ENCODE measurements at places on chromosomes 5 and 9.

DNA sequence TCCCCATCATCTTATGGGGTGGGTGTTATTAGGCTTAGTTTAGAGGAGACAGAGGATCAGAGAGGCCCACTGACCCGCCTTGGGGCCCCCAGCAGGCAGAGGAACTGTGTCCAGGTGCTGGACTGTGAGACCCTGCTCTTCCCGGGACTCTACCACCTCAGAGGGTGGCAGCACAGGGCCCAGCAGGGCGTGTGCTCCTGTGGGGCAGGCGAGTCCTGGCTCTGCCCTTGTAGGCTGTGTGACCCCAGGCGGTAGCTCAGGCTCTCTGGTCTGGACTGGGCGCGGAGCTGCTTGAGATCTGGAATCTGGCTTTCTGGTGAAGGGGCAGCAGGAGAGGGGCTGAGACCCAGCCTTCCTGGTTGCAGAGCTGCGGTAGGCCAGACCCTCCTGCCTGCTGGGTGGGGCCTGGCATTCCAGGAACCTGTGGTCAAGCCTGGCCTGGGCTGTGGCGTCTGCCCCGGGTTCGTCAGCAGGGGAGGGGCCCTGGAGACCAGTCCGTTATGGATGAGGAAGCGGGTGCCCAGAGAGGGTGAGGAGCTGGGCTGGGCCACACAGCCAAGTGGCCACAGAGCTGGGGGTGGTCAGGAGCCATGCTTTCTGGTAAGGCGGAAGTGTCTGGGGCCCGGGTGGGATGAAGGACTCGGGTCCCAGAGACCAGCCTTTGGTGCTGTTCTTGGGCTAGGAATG is 46.5 kb downstream of the RXRA start:
- DNase-seq = no peak

- no peak for DNase-seq
These were observed 62.1 kb downstream of the SPRY4 start for GRCh38 chr5:142262683-142263082.

GRCh38 chr9:107049046-107049802 is 186.3 kb downstream of the ZNF462 start:
- no peak for DNase-seq

GRCh38 chr5:77957-78804 is 13.8 kb upstream of the PLEKHG4B start:
- DNase-seq = no peak

GRCh38 chr5:123107343-123108244 is 18.6 kb downstream of the PRDM6 start:
- DNase-seq = no peak

- no peak for DNase-seq
These were observed 15.6 kb downstream of the FCN2 start for GRCh38 chr9:134895908-134896833.

DNA sequence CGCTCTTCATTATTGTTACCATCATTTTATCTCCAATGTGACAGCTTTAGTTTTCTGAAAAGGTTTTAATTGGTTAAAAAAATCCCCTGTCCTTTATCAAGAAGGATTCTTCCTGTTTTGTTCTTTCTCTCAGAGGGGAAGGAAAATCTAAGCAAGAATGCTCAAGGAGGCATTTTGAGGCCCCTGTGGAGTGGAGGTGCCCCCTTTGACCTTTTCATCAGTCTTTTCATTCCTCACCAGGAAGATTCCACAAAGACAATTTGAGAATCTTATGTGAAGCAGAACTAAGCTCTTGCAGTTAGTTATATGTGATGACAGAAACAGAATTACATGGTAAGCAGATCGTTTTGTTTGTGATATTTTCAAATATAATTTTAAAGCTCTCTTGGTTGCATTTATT is 489.6 kb downstream of the MAN2A1 start:
- DNase-seq = no peak

DNA sequence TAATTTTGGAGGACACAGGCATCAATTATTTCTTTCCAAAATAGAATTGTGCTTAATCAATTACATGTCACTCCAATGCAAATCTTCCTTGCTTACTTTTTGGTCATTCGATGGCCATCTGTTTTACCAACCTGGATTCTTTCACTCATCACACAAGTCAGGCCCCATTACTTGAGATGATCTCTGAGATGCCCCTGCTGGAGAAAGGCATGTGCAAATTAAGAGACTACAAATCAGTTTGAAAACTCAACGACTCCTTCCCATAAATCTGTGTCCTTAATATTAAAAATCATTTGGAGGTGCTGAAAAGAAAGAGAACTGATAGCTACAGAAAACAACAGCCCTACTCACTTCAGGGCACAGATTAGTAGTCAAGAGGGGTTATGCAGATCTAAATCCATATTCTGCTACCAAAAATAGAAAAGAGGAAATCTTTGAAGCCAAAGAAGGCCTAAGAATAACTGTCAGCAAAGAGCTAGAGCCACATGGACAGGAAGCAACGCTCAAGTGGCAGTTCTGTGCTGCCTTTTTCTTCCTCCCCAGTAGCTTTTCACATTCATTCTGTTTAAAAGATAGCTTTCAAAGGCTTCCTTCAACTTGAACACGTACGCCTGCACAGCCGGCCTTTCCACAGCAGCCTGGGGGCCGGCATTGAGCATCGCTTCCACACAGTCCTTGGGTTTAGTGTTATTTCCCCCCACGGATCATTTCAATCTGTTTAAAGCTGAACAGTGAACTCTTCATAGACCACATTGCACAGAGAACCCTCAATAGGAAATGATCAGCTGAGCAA is 79.3 kb upstream of the MAP3K1 start:
- DNase-seq = peak; percentile 82

- no peak for DNase-seq
These were observed 33.2 kb upstream of the GRAMD2B start for GRCh38 chr5:126390051-126390450.

- no peak for DNase-seq
These were observed 3.5 kb downstream of the TXNDC8 start for GRCh38 chr9:110334183-110334582.

- no peak for DNase-seq
These were observed 45.2 kb downstream of the RNF130 start for GRCh38 chr5:180026320-180026719.

DNA sequence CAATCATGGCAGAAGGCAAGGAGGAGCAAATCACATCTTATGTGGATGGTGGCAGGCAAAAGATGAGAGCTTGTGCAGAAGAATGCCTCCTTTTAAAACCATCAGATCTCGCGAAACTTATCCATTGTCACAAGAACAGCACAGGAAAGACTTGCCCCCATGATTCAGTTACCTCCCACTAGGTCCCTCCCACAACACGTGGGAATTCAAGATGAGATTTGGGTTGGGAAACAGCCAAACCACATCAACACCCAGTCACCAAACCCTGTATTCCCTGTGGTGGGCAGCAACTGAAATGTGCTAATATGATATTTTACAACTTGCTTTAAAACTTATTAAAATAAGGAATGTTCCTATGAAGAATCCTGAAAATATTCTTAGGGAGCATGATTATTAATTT is 54.2 kb downstream of the RASGRF2 start:
- no peak for DNase-seq

GRCh38 chr9:133303266-133304157 is 28.5 kb upstream of the ABO start:
- no peak for DNase-seq

GRCh38 chr9:2420543-2420942 is 201.0 kb upstream of the VLDLR start:
- DNase-seq = no peak

GRCh38 chr9:68804911-68805889 is 100.2 kb downstream of the PIP5K1B start:
- DNase-seq = no peak

DNA sequence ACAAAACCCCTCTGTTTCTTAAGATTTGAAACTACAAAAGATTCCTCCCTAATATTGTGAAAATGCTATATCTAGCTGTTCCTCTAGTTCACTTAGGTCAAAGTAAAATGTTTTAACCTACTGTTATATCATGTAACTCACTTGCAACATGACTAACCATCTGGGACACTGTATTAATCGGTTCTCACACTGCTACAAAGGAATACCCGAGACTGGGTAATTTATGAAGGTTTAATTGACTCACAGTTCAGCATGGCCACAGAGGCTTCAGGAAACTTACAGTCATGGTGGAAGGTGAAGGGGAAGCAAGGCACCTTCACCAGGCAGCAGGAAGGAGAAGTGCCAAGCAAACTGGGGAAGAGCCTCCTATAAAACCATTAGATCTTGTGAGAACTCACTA is 34.7 kb downstream of the DIMT1 start:
- no peak for DNase-seq

DNA sequence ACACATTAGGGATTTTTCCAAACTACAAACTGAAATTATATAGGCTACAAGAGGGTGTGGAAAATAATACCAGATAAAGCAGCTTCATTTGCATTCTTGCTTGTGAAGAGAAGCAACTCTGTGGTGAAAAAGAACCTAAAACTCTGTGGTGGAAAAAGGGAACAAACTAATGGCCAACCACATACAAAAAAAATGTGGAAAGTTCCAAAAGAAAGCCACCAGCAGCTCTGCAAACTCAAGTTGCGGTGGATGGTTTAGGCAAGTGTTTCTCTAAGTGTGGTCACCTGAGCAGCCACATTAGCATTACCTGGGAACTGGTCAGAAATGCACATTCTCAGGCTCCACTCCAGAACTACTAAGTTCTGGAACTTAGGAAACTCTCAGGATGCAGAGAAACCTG is 586.4 kb downstream of the ACTL7B start:
- no peak for DNase-seq

DNA sequence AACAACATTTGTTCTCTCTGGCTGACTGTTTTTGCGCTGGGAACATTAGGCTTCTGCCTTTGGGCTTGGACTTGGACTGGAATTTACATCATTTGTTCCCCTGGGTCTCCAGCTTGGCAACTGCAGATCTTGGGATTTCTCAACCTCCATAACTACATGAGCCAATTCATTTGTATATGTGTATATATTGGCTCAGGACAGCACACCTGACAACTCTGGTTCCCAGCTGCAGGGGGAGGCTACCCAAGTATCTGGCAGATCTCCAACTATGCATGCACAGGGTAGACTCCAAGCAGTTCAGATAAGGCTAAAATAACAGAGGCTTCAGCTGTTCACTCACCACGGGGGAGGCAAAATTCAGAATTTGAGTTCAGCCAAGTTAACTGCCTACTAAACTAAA is 31.6 kb upstream of the F2RL1 start:
- DNase-seq = no peak

- no peak for DNase-seq
These were observed 166.7 kb downstream of the GAPVD1 start for GRCh38 chr9:125428060-125428901.

GRCh38 chr9:130461218-130461630 is 16.5 kb downstream of the ASS1 start:
- DNase-seq = peak; percentile 29

DNA sequence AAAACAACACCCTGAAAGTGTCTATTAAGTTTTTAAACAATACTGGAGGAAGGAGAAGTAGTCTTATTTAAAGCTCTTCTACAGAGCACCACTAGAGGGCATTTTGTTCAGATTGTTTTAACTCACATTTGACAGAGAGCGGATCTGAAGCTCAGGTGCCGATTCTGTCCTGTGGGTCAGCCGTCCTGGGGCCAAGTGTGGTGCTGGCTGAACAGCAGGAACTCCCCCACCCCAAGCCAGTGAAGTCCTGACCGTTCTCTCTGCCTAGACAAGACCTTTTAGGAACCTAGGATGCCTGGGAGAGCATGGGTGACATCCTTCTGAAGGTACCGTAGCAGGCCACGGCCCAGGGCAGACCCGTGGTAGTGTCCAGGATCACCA is 3.9 kb downstream of the EXOC3 start:
- no peak for DNase-seq

DNA sequence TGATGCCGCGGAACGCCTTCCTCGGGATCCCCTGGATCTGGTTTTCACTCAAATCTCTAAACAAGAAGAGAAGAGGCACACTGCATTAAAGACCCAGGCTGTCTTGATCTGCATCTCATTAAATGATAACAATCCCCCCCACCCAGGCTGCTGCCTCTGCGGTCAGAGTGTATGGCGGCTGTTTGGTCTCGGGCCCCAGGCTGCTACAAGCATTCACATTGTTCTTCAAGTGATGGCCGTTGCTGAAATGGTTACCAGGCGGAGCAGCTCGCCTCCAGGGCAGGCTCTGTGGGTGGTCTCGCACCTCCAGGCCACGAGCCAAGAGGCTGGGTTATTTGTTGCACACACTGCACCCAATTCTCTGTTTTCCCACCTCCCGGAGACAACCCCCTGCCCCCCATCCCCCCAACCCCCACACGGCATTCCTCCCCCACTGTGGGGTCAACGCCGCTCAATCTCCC is 304.1 kb upstream of the PANK3 start:
- no peak for DNase-seq

DNA sequence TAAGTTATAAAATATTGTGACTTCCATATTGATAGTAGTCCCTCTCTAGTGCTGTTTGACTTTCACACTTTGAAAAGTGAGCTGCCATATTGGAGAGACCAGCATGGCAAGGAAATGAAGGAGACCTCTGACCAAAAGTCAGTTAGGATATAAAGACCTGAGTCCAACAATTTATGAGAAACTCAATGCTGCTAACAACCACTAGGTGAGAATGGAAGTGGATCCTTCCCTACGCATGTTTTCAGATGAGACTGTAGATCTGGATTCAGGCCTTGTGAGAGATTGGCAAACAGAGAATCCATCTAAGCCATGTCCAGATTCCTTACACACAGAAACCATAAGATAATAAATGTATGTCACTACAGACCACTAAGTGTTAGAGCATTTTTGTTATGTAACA is 81.6 kb downstream of the CTNND2 start:
- DNase-seq = no peak

DNA sequence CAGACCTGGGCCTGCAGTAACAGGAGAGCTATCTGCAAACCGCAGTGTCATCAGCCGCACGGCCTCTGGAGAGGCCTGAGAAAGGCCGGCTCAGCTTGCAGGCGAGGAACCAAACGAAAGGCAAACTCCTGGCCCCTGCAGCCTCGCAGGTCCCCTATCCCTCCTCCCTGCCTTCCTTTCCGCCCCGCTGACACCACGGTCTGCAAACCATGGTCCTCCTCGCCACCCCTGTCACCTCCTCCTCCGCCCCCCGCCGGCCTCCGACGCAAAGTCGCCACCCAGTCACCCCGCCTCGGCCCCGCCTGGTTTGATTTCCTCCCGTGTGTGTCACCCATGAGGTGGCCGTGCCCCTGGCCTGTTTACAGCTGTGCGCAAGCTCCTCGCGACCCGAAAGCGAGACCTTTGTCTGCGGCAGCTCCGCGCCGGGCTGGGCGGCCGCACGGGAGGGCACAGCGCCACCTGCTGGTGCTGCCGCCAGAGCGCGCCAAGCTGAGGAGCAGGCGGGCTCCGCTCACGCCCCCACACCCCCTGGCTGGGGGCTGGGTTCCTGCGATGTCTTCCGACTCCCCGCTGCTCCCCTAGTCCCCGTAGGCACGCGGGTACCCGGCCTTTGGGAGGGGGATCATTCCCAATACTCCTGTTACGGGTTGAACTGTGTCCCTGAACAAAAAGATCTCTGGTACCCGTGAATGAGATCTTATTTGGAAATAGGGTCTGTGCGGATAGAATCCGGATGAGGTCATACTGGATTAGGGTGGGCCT is 19.4 kb downstream of the GBGT1 start:
- DNase-seq = peak; percentile 98

GRCh38 chr5:11234501-11234911 is 473.5 kb upstream of the DAP start:
- peak; percentile 49 for DNase-seq

Data from T-helper 2 cell (primary cell).